NCI-H69 (cell line): ENCODE measurements at places on chromosomes 1 and 21.

DNA sequence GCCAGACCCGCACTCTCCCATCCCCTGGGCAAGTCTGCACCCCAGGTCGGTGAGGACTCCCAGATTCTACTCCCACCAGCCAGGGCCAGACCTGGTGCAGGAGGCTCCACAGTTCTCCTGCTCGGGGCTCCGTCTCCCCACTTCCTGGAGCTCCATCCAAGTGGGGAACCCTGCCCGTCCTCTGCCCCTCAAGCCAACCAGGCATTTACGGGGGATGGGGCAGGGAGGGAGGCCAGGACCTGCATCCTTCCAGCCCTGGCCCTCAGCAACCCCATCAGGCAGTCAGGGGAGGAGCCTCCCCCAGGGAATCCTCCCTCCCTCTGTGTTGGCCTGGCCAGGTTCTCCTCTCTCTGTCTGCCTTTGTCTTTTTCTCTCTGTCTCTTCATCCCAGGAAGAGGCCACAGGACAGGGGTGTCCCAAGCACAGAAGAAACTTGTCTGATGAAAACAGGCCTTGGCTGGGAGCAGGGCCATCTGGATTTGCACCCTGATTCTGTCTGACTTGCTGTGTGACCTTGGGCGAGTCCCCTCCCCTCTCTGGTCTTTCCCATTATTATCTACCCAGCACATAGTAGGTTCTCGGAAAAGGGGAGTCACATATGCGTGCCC, 18.5 kb upstream of the EPHA2 start:
- no peak for DNase-seq

GRCh38 chr1:171865106-171865505, 23.8 kb downstream of the DNM3 start:
- no peak for DNase-seq

DNA sequence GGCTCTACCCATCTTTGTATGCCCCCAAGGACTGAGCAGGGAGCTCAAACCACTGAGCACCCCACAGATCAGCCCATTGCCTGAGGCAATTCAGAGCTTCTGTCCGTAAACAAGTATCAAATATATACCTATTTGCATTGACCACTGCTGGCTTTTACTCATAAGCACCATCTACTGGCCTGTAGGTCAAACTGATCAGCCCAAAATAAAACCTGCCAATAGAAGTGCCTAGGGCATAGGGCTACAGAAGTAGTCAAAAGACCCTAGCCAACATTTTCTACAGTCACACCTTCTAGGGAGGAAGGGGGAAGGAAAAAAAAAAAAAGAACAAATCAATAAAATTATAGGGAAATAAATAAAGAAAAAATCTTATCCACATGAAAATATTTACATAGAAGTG, 5.3 kb upstream of the LCE3D start:
- no peak for DNase-seq

GRCh38 chr21:27129215-27129614, 162.3 kb upstream of the ADAMTS5 start:
- no peak for DNase-seq

DNA sequence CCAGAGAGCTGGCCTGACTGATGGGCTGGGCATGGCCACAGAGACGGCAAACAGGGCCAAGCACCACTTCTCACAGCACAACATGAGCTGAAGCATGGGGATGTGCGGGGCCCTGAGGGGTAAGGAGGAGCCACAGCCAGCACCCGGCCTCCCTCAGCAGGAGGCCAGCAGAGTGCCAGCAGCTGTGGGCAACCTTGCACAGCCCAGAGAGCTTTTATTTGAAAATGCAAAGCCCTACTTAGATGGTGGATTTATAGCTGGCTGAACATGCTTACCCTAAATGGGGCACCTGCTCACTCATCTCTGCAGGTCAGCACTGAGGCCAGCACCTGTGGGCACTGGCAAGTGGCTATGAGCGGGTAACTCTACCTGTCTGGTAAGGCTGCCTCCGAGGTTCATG, 44.1 kb downstream of the SLC66A1 start:
- peak; percentile 90 for DNase-seq

DNA sequence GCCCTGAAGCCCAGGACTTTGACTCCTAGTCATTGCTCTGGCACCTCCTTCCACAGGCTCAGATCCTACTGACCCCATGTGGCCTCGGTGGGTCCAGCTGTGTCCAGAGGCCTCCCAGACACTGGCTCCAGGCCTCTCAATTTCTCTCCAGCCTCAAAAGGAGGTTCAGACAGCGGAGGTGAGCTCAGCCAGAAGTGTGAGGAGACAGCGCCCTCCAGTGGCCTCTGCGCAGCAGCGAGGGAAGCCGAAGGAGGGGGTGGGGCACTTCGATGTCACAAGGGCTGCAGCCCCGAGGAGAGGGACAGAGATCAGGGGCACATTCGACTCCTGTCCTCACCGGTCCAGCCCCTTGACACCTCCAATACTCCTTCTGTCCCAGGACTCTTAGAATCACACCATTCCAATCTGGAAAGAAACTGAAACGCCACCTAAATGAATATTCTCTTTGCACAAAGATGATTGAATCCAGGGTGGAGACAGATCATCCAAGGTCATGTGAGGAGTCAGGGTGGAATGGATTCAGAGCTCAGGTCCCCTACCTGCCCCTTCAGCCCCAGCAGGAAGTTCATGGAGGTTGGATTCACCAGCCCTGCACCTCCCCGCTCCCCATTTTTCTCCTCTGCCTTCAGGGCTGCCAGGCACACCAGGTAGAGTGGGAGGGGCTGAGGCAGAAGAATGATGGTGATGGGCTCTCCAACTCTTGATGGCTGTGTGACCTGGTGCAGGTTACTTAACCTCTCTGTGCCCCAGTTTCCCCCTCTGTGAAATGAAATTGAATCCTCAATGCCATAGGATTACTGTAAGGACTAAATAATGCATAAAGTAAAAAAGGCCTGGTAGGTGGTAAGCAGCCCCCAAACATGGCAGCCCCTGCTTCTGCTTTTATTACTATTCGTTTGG, 34.8 kb upstream of the ZBTB40 start:
- DNase-seq, result peak; percentile 81

- peak; percentile 88 for DNase-seq
Observed at GRCh38 chr1:48823168-48823567, 46.5 kb upstream of the BEND5 start.

DNA sequence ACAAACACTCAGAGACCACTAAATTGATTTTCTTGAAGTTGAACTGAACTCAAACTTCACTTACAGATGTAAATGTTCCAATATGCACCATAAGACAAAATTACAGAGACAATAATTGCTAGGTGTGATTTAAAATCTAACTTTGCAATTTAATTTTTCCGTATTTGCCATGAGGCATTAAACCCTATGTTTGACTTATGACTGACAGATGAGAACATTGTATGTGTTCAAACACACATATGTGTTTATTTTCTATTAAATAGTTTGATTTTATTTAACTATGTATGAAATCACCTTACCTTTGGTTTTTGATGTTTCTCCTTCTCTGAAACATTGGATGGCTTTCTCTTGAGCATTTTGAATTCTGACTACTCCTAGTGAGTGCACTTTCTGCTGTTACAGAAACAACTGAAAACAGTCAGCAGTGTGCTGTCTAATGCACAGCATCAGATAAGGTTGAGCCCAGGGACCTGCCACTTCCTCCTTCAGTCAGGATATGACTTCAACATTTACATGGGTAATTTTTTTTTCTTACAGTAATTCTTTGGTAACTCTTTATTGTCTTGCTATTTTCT, at the start of gene SAMSN1:
SAMSN1 (minus strand) TSS at position 410 of the 575 bp plus-strand sequence; CDS start at position 356, 54 bp downstream.
- DNase-seq, result no peak

GRCh38 chr1:193030280-193030679, 28.9 kb downstream of the UCHL5 start:
- peak; percentile 34 for DNase-seq

DNA sequence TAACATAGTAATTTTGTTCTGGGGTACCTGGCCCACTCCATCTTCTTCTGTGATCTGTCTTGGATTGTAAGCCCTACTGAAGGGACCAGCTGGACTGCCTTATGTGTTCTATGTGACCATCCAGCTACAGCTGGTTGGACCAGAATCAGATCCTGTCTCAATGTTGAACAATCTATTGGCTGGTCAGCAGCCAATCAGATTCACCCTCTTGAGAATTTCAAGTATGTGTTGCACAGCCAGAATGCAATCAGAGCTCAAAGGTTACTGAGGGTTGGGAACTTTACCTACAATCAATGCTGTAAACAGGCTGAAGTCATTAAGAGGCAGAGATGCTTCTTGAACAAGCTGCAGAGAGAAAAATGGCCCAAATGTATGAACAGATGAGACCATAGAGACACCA, 61.9 kb downstream of the KCNC4 start:
- no peak for DNase-seq

DNA sequence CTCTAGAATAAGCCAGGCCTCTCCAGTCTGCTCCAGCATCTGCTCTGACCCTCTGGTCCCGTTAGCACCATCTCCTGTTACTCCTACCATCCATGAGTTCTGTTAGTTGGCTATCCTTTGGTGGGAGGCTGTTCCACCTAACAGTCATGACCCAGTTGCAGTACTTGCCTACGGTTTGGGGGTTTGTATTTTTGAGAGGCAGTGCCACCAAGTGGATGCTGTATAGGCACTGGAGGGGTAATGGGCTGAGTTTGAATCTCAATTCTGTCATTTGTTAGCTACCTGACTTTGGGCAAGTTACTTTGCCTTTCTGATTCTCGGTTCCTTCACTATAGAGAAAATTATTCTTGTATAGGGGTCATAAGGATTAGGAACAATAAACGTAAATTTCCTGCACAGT, 12.1 kb upstream of the C8B start:
- no peak for DNase-seq

GRCh38 chr1:203480525-203481084, 5.0 kb downstream of the PRELP start:
- peak; percentile 98 for DNase-seq

DNA sequence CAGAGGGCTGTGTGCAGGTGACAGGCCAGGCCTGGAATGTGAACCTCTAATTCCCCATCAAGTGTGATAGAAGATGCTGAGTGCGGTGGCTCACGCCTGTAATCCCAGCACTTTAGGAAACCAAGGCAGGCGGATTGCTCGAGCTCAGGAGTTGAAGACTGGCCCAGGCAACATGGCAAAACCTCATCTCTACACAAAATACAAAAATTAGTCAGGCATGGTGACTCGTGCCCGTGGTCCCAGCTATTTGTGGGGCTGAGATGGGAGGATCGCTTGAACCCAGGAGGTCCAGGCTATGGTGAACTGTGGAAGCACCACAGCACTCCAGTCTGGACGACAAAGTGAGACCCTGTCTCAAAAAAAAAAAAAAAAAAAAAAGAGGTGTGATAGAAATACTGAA, 40.1 kb upstream of the PUM1 start:
- no peak for DNase-seq

DNA sequence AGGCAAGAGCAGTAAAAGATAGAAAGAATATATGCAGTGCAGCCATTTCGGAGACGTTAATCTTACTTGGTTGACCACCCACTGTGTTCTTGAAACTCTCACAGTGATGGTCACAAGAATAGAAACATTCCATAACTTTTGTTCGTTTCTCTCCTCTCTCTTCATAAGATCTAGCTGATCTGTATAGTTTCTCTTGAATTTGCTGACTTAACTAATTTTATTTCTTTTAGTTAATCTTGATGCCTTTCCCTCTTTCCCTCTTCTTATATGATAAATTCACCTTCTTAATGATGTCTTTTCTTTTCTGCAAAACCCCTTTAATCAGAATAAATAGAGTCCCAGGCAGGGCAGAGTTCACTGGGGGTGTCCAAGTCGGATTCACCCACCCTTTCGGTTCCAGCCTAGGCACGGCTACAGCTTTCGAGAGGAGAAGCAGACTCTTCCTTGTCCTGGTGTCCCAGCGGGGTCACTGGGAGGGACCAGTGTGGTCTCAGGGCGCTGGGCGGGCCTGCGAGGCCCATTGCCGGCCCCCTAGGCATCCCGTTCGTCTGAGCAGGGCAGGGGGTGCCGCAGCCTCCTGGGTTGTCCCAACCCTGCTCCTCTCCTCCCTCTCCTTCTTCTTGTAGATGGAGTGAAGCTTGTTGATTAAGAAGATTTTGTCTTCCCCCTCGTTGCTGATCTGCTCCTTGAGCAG, 39.8 kb downstream of the ZNF691 start:
- no peak for DNase-seq

- DNase-seq, result no peak
Observed at GRCh38 chr1:3155056-3155925, 86.3 kb downstream of the PRDM16 start.

- peak; percentile 34 for DNase-seq
Observed at GRCh38 chr1:230365723-230366307, 60.3 kb downstream of the PGBD5 start.

GRCh38 chr1:77412820-77413530, 131.2 kb downstream of the AK5 start:
- DNase-seq, result no peak

- no peak for DNase-seq
Observed at GRCh38 chr1:183914891-183915290, 110.0 kb downstream of the RGL1 start.

DNA sequence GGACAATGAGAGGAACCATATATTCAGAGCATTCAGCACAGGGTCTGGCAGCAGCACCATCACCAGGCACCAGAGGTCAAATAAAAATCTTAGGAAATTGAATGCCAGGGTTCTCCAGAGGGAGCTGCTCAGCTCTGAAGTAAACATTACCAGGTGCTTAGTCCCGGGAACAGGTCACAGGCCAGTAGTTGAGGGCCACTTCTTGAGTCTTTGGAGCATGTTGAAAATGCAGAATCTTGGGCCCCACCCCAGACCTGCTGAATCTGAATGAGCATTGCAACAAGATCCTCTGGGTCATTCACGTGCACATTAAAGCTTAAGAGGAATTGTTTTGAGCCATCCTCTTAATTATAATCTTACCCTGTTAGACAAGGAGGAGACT, 33.8 kb downstream of the PHC2 start:
- DNase-seq, result no peak

DNA sequence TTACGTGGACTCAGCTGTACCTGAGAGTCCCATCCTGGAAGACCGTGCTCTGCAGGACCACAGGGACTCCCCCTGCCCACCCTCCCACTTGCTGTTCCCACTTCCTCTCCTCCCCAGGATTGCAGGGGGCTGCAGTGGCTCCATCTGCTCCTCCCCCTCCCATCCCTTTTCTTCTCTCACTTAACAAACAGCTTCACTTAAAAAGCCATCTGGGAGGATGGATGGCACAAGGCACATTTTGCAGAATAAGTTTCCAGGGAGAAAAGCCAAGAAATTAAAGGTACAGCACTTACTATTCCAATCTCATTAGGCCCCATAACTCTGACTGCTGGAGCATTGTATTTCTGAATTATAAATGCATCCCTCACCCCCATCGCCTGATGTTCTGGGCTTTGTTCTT, 458.7 kb downstream of the PTPRU start:
- peak; percentile 53 for DNase-seq

- DNase-seq, result no peak
Observed at GRCh38 chr1:55358581-55358980, 143.4 kb upstream of the USP24 start.

DNA sequence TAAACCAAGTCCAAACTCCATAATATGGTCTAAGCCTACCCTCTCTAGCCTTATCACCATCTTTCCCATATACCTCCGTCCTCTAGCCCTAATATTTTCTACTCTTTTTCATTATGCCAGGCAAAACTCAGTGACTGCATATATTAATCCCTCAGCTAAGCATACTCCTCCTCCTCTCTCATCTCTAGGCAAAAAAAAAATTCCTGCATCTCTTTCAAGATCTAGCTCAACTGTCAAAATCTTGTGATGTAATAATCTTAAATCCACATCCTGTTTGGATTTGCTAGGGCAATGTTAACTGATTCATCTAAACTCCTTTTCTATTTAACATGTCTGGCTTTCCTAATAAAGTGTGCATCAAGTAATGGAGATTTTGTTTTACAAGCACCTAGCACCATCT, 20.4 kb downstream of the PRPF38A start:
- DNase-seq, result no peak
